ENCODE measurements at places on chromosomes 12 and 14. TPM values are rescaled to one million over a fixed set of nuclear protein-coding genes. Genes with fewer than 3 reads are reported as not detected.

- no peak overlapping the region for H3K4me3 ChIP-seq
- H3K27ac ChIP-seq = no peak overlapping the region
- H3K27me3 ChIP-seq = no peaks in the 10 kb centered on the region
- no peak for DNase-seq
- H3K4me1 ChIP-seq = peaks cover 10% of the 10 kb centered on the region
These were observed 100.0 kb downstream of the ARF6 start for GRCh38 chr14:49992901-49993339.

The AICDA gene
- total RNA-seq = not detected

The GPRC5D gene
- not detected for total RNA-seq

- no peak overlapping the region for H3K4me3 ChIP-seq
- DNase-seq = no peak
- H3K36me3 ChIP-seq = no peaks in the 10 kb centered on the region
- H3K4me1 ChIP-seq = peaks cover 45% of the 10 kb centered on the region
- no peak overlapping the region for H3K27ac ChIP-seq
These were observed 9.0 kb upstream of the PAX9 start for GRCh38 chr14:36652542-36653201.

- DNase-seq = no peak
- H3K4me1 ChIP-seq = no peaks in the 10 kb centered on the region
- H3K4me3 ChIP-seq = no peak overlapping the region
- no peaks in the 10 kb centered on the region for H3K36me3 ChIP-seq
- no peaks in the 10 kb centered on the region for H3K27me3 ChIP-seq
These were observed 47.2 kb downstream of the PLCZ1 start for GRCh38 chr12:18690653-18691052.

DNA sequence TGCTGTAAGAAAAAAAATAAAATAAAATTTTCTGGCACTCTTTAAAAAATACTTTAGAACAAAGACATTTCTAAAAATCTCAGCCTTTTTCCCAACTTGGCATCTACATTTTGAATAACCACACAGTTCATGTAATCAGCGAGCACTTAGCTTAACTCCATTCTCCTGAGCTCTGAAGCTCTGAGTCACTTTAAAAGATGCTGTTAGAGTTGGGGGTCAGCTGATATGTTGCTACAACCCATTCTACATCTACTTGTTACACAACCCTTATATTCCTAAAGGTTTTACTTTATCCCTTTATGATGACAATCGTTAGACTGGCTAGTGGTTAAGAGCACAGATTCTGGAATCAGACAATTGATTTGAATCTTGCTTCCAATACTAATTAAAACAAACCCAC, 48.3 kb downstream of the SLC41A2 start:
- DNase-seq = no peak
- H3K27ac ChIP-seq = no peak overlapping the region
- no peaks in the 10 kb centered on the region for H3K27me3 ChIP-seq
- no peaks in the 10 kb centered on the region for H3K36me3 ChIP-seq

DNA sequence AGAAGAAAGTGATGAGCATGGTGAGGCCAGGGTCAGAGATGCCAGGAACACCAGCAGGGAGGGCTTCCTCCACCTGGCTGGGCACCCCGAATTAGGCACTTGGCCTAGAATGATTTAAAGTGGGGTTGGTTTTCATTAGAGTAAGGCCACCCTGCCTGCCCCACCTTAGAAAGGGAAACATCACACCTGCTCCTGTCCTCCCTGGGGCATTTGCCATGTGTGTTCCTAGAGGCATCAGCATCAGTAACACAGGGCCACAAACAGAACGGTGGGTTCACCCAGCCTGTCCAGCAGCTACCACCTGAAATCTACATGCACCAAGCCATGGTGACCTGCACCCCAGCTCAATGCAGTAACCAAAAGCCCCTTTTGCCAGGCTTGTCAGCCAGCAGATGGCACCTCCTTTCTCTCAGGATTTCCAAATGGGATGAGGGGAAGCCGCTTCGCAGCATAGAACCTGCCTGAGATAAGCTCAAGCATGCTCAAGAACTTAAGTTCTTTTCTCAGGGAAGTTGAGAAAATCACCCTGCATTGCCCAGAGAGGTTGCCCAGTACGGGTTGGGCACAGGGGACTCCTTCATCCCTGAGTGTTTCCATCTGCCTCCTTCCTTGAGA, 338.8 kb downstream of the DPF3 start:
- no peaks in the 10 kb centered on the region for H3K36me3 ChIP-seq
- no peak overlapping the region for H3K4me3 ChIP-seq
- no peak for DNase-seq
- peaks cover 12% of the 10 kb centered on the region for H3K27me3 ChIP-seq
- peaks cover 28% of the 10 kb centered on the region for H3K4me1 ChIP-seq
- H3K27ac ChIP-seq = no peak overlapping the region

GRCh38 chr12:52221912-52222457, 11.1 kb upstream of the KRT7 start:
- peaks cover 54% of the 10 kb centered on the region for H3K27me3 ChIP-seq
- H3K36me3 ChIP-seq = no peaks in the 10 kb centered on the region
- no peak overlapping the region for H3K4me3 ChIP-seq
- peaks cover 4% of the 10 kb centered on the region for H3K4me1 ChIP-seq

DNA sequence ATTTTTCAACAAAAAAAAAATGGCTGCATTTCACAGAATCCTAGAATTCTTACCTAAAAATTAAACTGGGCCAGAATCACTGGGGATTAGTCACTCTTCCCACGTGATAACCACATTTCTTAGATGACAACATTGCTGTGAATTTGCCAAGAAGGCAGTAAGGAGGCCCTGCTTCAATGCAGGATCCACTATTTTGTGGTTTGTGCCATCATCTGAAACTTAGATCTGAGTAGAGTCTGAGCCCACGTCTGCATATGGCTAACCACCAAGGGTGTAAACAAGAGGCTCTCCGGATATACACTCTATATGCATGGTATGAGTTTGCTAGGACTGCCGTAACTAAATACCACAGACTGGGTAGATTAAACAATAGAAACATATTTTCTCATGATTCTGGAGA, 24.4 kb upstream of the TBX5 start:
- no peaks in the 10 kb centered on the region for H3K36me3 ChIP-seq
- H3K27me3 ChIP-seq = peaks cover 32% of the 10 kb centered on the region
- no peak overlapping the region for H3K27ac ChIP-seq
- H3K4me1 ChIP-seq = no peaks in the 10 kb centered on the region

- H3K27ac ChIP-seq = peak within 1 kb of the TSS; percentile 51
- H3K36me3 ChIP-seq = no peaks in the 10 kb centered on the region
- peaks cover 38% of the 10 kb centered on the region for H3K27me3 ChIP-seq
- DNase-seq = peak; percentile 22
- H3K4me3 ChIP-seq = peak within 1 kb of the TSS; percentile 64
These were observed at the start of gene KCNA5 for GRCh38 chr12:5043589-5044419. TSS of gene KCNA5 (plus strand) at chr12:5043879. CDS start at chr12:5044148, 269 bp downstream.

The KRT75 gene
- not detected for total RNA-seq

DNA sequence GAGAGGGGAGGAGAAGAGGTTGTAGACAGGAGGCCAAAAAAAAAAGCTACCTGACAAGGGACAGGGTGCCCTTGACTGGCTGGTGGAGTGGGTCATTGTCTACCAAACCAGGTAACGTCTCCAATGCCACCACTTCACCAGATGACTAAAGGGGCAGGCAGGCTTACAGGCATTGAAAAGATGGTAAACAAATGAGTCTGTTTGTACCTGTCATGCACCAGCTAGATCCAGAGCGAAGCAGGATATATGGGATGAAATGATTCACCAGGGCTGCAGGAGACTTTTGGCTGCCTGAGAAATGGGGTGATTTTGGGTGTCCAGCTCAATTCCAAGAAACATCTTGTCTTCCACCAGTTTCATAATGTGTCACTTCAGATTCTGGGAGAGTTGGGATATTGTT, 4.0 kb downstream of the C12orf54 start:
- H3K4me1 ChIP-seq = no peaks in the 10 kb centered on the region
- no peak overlapping the region for H3K27ac ChIP-seq
- no peak overlapping the region for H3K4me3 ChIP-seq
- DNase-seq = no peak

The FGF23 gene
- not detected for total RNA-seq

GRCh38 chr12:34602213-34602940, 580.1 kb downstream of the ALG10 start:
- no peak overlapping the region for H3K4me3 ChIP-seq
- H3K27ac ChIP-seq = no peak overlapping the region
- H3K4me1 ChIP-seq = no peaks in the 10 kb centered on the region
- no peak for DNase-seq

GRCh38 chr12:15629108-15629507, 160.1 kb downstream of the EPS8 start:
- peak overlapping the region; percentile 0 for H3K4me3 ChIP-seq
- peaks cover 47% of the 10 kb centered on the region for H3K4me1 ChIP-seq
- no peaks in the 10 kb centered on the region for H3K27me3 ChIP-seq
- peaks cover 10% of the 10 kb centered on the region for H3K36me3 ChIP-seq

DNA sequence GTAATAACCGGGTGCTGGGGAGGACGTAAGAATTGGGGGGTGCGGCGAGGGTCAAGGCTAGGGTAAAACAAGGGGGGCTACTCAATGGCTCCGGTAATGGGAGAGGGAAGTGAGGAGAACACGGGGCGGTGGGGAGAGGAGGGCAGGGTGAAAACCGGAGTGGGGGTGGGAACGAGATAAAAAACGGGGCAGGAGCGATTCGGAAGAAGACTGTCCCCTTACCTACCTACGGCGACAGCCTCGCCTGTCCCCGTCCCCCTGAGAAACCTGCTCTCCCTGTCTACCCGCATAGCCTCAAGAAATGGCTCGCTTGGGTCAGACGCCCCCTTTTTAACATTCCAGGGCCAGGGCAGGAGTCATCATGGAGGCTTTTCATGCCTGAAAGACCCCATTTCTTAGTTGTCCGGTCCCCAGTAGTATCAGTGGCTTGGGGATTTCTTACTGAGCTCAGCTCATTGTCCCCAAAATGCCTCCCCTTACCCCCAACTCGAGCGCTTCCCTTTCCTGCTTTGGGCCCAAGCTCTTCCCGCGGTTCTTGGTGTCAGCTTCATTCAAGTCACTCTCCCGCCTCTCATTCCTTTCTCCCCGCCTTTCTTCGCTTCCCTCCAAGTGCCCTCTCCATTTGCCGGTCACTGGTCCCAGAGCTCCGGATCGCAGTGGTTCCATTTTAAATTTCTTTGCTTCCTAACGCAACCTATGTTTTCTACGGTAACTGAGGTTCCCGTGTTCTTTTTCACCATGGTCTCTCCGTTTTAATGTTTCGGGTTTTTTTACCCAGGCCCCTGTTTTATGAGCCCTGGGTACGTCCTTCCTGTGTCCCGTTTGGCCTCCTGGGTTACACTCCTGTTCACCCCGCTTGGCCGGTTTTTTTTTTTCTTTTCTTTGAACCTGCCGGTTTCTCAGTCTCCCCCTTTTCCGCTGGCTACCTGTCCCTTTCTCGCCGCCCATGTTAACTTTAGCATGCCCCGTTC, 1.2 kb upstream of the WSB2 start:
- peak overlapping the region; percentile 100 for H3K27ac ChIP-seq
- no peaks in the 10 kb centered on the region for H3K36me3 ChIP-seq
- H3K4me3 ChIP-seq = peak overlapping the region; percentile 88

DNA sequence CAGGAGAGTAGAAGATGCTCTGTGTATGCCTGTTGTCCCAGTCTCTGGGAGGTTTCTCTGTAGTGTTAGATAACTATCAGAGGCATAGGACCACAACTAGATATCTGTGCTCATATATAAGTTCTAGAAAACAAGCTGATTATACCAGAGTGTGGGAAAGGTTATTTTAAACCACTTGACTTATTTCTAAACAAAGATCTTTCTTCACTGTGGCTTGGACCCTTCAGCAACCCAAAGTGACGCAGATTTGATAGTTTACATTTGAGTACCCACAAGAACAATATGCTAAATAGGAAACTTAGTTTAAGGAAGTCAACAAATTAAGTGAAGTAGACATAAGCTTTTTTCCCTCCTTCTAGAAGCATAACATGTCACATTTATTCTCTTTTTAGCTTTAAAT, 41.3 kb downstream of the RIC8B start:
- peaks cover 15% of the 10 kb centered on the region for H3K36me3 ChIP-seq
- H3K27me3 ChIP-seq = no peaks in the 10 kb centered on the region
- H3K27ac ChIP-seq = no peak overlapping the region
- H3K4me3 ChIP-seq = no peak overlapping the region
- no peaks in the 10 kb centered on the region for H3K4me1 ChIP-seq
- no peak for DNase-seq

The BTBD6 gene
- total RNA-seq = 45.3 TPM

The TSPAN31 gene
- total RNA-seq = 27.2 TPM

- no peak for DNase-seq
- H3K4me1 ChIP-seq = no peaks in the 10 kb centered on the region
- H3K27ac ChIP-seq = no peak overlapping the region
- H3K4me3 ChIP-seq = no peak overlapping the region
- H3K36me3 ChIP-seq = no peaks in the 10 kb centered on the region
These were observed 114.3 kb downstream of the KSR2 start for GRCh38 chr12:117854339-117855012.

- peaks cover 54% of the 10 kb centered on the region for H3K4me1 ChIP-seq
- H3K4me3 ChIP-seq = peak overlapping the region; percentile 39
- H3K27ac ChIP-seq = peak overlapping the region; percentile 77
- H3K36me3 ChIP-seq = no peaks in the 10 kb centered on the region
- no peaks in the 10 kb centered on the region for H3K27me3 ChIP-seq
- DNase-seq = no peak
These were observed 23.1 kb downstream of the ABCB9 start for GRCh38 chr12:122943196-122943595.

GRCh38 chr14:88079624-88080023, 74.7 kb downstream of the GPR65 start:
- no peaks in the 10 kb centered on the region for H3K36me3 ChIP-seq
- no peaks in the 10 kb centered on the region for H3K4me1 ChIP-seq
- no peak for DNase-seq
- no peaks in the 10 kb centered on the region for H3K27me3 ChIP-seq
- H3K27ac ChIP-seq = no peak overlapping the region

DNA sequence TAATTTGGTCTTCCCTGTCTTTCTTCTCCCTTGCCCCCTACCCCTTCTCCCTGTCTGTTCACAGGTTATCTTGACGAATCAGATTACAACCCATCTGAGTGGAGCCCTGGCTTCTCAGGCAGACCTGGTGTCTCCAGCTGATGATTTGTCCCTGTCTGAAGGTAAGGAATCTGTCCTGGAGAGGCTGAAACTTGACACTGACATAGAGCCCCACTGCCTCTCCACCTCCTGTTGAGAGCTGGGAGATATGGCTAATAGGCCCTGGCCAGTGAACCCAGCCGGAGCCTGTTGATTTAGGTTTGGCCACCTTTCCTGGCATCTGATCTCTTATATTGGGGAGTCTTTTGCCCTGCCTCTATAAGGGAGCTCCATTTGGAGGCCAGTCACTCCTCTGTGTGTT, 472.2 kb downstream of the RAD51B start:
- H3K27me3 ChIP-seq = no peaks in the 10 kb centered on the region
- DNase-seq = no peak
- no peaks in the 10 kb centered on the region for H3K36me3 ChIP-seq
- no peak overlapping the region for H3K4me3 ChIP-seq
- H3K4me1 ChIP-seq = peaks cover 35% of the 10 kb centered on the region

GRCh38 chr12:124356221-124356620, 61.3 kb downstream of the RFLNA start:
- H3K27me3 ChIP-seq = no peaks in the 10 kb centered on the region
- peak overlapping the region; percentile 14 for H3K27ac ChIP-seq
- no peak for DNase-seq
- no peak overlapping the region for H3K4me3 ChIP-seq
- H3K36me3 ChIP-seq = peaks cover 72% of the 10 kb centered on the region
- peaks cover 74% of the 10 kb centered on the region for H3K4me1 ChIP-seq

GRCh38 chr14:51117593-51117992, 22.7 kb upstream of the TRIM9 start:
- H3K36me3 ChIP-seq = no peaks in the 10 kb centered on the region
- no peak overlapping the region for H3K27ac ChIP-seq
- no peak for DNase-seq
- H3K4me1 ChIP-seq = no peaks in the 10 kb centered on the region
- no peak overlapping the region for H3K4me3 ChIP-seq
- H3K27me3 ChIP-seq = peaks cover 6% of the 10 kb centered on the region

The CPNE6 gene
- total RNA-seq = not detected

Measured in left ventricle myocardium inferior (tissue), 1 donor.